Activated T-cell treated with anti-CD3 and anti-CD28 coated beads for 24 hours (primary cell): ENCODE measurements at places on chromosomes 6 and 20.

DNA sequence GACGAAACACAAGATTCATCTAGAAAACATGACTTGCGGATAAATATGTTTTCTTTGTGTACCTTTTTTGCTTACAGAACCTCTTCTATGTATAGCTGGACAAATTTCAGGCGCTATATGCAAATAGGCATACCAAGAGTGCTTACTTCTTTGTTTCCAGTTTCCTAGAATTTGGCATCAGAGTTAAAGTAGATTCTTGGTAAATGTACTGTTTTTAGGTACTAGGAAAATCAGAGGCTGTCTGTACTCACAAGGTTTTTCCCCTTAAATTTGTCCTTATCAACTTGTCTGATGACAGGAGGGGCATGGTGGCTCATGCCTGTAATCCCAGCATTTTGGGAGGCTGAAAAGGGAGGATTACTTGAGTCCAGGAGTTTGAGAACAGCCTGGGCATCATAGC, 124.9 kb upstream of the TMEM170B start:
- DNase-seq = no peak

GRCh38 chr6:31060145-31060544, 49.9 kb downstream of the MUC22 start:
- no peak for DNase-seq

DNA sequence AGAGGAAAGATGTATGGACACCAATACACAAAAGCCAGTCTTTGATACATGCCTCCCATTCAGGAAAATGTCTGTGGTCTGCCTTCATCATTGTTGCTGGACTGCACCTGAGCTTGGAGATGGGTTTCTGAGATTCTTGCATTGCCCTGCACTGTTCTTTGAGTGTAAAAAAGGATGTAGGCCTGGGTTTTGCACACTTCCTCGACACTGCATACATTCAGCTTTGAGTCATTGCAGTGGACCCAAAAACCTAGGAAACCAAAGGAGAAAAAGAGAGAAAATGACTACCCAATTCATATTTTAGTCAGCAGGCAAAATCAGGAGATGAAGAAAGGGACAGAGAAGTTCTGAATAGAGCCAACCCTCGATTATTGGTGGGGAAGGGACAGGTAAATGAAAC, 9.0 kb downstream of the TOMM6 start:
- no peak for DNase-seq

DNA sequence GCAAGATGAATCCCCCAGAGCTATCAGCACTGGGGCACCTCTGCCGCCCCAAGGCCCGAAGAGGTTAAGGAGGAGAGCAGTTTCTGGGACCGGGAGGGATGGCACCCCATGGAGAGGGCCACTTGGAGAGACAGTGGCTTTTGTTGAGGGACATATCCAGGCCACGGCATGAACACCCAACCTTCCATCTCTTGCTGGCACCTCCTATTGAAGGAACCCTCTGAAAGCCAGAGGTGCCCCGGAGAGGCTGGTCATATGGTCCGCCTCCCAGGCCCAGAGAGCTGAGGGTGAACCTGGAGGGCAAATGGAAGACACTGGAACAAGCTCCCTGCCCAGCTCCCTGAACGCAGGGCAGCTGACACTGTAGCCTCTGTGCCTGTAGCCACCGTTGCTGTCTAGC, 167.0 kb downstream of the NFATC2 start:
- DNase-seq = no peak

DNA sequence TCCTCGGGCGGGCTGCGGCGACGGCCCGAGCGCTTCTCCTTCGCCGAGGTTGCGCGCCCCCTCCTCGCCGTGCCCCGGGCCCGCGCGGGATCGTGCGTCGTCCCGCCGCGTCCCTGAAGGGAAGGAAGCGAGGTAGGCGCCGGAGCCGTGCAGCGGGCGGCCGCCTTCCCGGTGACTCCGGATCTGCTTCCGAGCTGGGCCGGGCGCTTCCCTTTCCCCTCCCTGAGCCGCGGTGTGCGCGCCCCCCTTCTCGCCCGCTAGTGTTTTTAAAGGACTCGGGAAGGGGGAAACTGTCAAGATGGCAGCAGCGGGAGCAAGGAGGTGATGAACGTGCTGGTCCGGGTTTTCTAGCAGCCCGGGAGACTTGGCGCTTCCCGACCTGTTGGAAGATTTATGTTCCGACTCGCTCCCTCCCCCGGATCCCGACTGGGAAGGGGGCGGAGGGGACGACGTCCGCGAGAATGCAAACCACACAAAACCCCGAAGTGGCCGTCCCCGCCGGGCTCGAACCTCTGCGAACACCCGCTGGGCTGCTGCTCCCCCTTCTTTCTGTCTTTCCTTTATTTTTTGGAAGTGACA, 744 bp upstream of the FOXO3 start:
- no peak for DNase-seq

DNA sequence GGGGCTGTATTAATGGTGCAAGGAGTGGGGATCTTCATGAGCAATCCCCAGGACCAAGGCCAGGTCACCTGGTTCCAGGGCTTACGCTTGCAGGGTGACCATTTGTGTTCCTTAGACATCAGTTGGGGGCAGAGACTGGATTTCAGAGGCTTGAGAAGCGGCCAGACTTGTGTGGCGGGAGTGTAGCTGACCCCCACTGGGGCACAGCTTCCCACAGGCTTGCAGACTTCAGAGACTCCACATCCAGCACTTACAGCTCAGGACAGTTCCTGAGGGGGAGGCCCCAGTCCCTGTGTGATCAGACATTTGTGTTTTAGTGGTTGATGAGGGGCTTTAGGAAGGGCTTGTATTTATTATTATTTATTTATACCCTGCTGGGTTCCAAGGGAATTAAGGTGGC, 15.3 kb downstream of the TJAP1 start:
- no peak for DNase-seq

GRCh38 chr6:85493389-85493788, 43.5 kb downstream of the NT5E start:
- DNase-seq = no peak

GRCh38 chr20:5716953-5717352, 33.2 kb upstream of the SHLD1 start:
- no peak for DNase-seq

GRCh38 chr6:7431674-7432390, 42.2 kb downstream of the RIOK1 start:
- no peak for DNase-seq

DNA sequence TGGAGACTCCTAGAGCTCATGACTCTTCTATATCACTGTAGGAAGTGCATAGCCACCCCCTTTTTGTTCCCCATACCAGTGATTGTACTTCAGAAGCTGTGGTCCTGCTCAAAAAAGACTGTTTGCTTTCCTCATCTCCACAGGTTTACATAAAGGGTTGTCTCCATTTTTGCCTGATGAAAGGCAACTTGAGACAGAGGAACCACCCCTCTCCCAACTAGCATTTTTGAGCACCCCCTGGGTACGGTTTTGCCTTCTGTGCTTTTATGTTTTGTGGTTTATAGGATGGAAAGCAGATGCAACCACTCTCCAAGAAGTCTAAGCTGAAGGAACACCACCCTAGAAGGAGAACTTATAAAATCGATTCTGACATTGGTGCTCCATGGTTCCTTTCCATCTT, 127.7 kb upstream of the SUPT3H start:
- no peak for DNase-seq

DNA sequence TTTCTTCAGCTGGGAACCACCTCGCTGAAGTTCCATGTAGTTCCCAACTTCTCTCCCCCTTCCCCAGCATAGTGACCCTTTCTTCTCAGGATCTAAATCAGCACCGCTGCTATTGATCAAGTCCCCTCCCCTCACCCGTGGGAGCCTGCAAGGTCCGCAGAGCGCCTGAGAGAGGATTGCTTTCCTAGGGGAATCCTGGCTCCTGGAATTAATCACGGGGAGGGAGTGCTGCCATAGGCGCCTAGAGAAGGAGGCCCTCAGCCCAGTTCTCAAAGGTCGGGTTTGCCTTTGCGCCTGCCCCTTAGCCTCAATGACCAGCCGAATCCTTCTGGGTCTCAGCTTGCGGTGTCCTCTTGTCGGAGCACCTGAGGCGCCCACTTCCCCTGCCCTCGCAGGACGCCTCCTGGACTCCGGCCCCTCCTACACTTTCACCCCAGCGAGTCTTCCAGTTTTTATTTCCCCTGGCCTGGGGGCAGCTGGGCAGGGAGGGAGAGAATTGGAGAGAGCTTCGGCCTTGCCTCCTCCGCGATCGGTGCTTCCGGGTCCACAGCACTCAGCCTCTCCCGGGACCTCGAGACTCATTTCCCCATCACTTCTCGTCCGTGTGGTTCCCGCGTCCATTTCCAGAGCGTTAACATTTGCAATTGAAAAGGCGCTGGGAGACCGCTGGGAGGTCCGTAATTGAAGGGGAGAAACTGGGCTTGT, 3.1 kb upstream of the NKX2-2 start:
- no peak for DNase-seq

GRCh38 chr6:91802431-91802830, 1215.6 kb upstream of the MAP3K7 start:
- no peak for DNase-seq

DNA sequence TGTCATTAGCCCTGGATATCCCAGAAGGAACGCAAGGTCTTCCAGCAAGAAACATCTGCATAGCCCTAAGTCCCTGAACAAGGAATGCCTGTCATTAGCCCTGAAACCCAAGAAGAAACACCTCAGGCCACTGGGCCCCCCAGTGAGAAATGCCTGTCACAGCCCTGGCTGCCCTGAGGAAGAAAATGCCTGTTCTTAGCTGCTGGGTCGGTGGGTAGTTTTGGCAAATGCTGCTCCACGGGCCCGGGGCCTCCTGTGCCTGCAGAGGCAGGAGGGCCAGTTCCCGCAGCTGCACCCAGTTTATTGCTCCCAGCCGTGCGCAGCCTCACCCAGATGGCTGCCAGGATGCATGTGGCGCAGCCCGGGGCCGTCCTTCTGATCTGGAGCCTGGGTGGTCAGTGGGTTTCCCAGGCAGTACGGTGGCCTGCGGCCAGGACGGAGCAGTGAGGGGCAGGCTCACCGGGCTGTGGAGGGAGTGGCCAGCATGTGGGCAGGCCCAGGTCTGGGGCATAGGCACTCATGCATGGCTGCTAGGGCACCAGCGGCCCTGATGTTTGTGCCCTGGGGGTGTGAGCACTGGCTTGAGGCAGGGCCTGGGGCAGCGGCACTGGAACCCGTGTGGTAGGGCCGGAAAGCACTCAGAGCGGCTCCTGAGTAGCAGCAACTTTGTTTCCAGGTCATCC, 219.0 kb downstream of the ERMARD start:
- no peak for DNase-seq

GRCh38 chr6:18254793-18255192, 9.5 kb downstream of the DEK start:
- no peak for DNase-seq

GRCh38 chr6:72466971-72467566, 154.8 kb upstream of the KCNQ5 start:
- DNase-seq = no peak

DNA sequence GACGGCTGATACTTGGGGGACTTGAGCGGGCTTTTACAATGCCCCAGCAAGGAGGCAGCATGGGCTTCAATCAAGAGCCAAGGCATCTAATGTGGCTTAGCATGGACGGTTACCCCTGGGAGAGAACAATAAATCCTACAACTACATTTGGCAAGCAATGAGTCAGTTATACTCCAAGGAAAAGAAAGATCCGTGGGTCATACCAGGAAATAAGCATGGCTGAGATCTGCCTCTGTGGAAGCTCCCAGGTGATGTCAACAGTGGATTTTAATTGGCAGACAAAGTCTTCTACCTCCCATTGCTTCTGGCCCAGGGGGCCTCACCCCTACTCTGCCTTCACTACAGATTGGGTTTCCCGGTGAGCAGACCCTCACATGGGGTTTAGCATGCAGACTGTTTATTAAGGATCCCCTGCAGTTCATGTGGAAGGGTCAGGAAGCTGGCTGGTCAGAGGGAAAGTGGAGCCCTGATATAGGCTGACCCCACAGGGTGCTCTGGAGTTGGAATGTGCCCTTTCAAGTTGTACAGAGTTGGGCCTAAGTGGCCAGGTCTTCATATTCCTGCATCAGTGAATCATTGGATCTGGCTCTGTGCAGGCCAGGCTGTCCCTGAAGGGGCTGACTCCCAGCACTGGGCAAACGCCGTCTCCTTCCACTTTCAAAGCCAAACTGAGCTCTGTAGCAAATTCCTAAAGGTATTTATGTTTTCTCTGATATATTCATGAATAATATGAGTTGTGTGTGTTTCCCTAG, 91.3 kb upstream of the GGTLC1 start:
- no peak for DNase-seq

GRCh38 chr6:15642276-15642675, 20.6 kb downstream of the DTNBP1 start:
- DNase-seq = no peak

DNA sequence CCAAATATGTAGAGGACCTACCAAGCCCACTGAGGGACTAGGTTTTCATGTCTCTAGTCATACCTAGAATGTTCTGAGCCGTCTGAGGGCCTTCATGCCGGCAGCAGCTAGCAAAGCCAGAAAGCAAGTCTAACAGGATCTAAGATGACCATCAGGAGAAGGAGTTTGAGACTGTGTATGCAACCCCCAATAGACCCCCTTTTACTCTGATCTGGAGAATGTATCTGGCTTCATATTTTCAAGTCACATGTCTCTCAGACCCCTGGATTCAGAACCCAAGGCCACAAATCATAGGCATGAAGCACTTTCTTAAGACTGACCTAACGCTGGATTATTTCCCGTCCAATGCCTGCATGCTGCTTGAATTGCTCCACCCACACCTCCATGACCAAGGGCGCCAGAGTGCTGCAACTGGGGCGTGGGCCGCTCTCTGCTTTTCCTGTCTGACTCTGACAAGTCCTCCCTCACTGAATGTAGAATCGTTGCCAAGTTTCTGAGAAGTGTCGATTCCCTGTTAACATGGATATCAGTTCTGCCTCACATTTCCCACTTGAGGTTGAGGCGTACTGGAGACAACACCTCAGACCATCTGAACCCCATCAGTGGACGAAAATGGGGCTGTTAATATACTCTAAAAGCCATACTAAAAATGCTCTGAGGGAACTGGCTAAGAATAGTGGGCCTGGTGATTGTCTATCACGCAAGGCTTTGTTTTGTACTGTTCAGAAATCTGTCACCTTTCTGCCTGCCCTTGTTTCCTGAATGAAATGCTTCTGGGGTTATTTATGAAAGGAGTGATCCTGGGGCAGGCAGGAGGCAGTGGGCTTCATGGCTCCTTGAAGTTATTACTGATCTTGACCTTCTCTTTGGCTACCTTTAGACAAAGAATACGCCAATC, 23.9 kb upstream of the ASXL1 start:
- peak; percentile 32 for DNase-seq

- DNase-seq = no peak
These were observed 90.0 kb downstream of the PERP start for GRCh38 chr6:138017166-138017757.

GRCh38 chr6:158769771-158770432, 49.3 kb downstream of the EZR start:
- DNase-seq = no peak
